ENCODE measurements at places on chromosomes 7 and 10. TPM values are rescaled to one million over a fixed set of nuclear protein-coding genes. Genes with fewer than 3 reads are reported as not detected.

DNA sequence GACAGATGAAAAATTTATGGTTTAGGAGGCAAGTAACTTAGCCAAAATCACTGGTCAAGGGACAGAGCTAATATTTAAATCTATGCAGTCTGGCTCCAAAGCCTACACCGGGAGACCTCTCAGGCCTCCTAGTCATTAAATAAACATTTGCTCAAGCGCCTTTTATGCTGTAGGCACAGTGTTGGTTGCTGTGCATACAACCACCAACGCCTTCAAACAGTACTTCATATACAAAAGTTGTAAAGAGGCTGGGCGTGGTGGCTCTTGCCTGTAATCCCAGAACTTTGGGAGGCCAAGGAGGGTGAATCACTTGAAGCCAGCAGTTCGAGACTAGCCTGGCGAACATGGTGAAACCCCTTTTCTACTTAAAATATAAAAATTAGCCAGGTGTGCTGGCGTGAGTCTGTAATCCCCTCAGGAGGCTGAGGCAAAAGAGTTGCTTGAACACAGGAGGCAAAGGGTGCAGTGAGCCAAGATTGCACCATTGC lies 159.8 kb downstream of the MAGI2 start:
- no peak for DNase-seq

DNA sequence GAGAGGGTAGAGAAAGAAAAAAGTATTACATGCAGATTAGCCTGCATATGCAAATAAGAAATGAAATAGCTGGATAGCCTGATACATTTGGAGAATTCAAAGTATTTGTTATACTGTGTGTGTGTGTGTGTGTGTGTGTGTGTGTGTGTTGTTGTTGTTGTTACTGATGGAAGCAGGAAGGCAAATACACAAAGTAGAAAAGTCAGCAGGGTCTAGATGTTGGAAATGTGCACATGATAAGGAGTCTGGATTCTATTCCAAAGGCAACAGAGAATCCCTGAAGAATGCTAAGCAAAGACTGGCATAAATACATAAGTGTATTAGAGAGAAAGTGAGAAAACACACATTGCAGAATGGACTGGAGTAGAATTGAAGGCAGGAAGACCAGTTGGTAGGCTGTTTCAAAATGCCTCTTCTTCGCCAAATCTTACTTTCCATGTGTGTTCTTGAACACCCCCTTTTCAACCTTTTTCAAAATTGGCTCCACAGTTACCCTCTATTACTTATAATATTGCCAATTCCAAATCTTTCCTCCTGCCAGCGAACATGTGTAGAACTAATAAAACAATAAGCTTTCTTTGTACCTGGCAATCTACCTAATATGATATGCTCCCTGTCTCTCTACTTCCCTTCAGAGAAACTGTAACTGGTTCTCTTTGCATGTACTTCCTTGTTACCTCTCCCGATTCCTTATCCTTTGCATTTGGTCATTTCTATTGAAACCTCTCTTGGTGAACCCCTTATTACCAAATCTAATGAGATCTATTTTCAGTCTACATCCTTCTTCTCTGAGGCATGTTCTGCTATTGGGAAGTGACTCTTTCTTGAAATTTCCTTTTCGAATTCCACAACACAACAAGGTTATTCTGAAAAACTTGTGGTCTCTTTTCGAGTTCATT lies 6.2 kb downstream of the CPED1 start:
- no peak for DNase-seq

Gene GJD4
- total RNA-seq = not detected

DNA sequence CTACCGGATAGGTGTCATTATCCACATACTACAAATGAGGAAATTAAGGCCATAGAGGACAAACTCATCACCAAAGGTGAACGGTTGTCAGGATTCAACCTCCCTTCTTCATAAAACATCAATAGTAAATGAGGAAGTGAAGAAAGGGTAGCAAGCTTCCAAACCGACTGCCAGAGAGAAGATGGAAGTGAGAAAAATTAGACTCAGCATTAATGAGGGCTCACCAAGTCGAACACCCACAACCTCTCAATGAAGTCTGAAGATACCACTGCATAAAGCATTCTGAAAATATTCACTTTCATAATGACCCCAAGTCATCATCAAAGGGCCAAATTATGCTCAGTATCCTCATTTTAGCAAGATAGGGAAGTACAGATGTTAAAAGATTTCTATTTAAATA lies 29.6 kb downstream of the ABCB4 start:
- no peak for DNase-seq

GRCh38 chr7:134212576-134213546 lies 85.7 kb downstream of the LRGUK start:
- no peak for DNase-seq

- no peak for DNase-seq
Observed at GRCh38 chr7:98163704-98164494, 47.3 kb upstream of the BHLHA15 start.

GRCh38 chr7:154353355-154353767 lies 301.2 kb downstream of the DPP6 start:
- no peak for DNase-seq

- no peak for DNase-seq
Observed at GRCh38 chr7:129282865-129283264, 58.0 kb downstream of the AHCYL2 start.

GRCh38 chr7:154640266-154640865 lies 362.6 kb downstream of the PAXIP1 start:
- DNase-seq = no peak

DNA sequence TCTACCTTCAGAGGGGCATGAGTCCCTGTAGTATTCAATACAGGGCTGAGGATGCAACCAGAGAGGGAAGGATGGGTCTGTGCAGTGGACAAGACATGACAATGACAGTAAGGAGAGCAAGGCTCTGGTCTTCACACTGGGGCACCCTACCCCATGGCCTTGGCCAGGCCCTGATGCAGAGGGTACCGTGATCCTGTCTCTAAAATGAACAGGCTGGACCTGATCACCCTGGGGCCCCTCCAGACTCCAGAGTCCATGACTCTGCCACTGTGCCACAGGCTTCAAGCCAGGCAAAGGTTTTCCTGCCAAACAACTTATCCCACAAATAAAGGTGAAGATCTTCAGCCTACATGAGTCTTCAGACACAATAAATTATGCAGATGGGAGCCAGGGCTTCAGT lies 4.9 kb downstream of the MAT1A start:
- DNase-seq = no peak

DNA sequence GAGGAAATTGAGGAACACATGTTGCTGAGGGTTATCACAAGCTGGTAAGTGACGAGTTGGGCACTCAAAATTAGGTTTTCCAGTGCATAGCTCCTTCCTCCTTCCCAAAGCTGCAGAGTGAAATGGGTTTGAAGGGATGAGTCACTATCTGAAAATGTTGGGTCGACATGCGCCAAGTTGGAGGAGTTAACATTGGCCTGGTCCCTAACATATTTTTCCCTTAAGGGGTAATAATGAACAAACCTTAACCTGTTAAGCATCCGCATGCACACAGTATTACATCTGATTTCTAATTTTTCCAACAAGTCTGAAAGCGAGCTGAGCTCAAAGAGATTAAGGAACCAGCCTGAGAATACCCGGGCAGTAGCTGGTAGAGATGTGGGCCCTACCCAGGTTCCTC lies 20.7 kb upstream of the TECTB start:
- no peak for DNase-seq

GRCh38 chr10:4337563-4337962 lies 488.4 kb upstream of the AKR1E2 start:
- DNase-seq = no peak

- peak; percentile 27 for DNase-seq
Observed at GRCh38 chr10:72335394-72336258, 19.1 kb downstream of the DNAJB12 start.

DNA sequence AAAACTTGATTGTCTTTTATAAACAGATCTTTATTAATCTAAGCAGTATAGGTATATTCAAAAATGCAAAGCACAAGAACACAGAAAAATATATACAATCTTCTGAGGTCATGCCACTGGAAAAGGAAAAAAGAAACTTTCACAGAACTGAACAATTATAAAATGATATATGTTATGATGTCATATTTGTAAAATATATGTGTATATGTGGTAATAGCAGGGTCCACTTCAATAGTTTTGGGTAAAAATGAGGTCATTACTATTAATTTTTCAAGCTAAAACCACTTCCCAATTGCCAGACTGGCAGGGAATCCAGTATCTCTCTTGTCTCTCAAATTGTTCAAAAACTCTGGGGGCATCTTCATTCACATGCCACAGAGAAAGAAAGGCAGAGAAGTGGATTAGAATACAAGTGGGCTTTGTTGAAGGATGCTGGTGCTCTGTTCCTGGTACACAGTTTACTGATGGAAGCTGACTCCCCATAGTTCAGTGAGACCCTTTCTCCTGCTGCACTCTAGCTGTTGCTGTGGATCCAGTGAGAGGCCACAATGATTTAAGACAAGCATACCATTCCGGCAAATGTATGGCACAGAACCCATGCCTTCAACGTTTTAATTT lies 19.7 kb downstream of the CTNNA3 start:
- DNase-seq = no peak

GRCh38 chr7:42886893-42887505 lies 24.9 kb downstream of the C7orf25 start:
- DNase-seq = no peak

Gene CYP2E1
- total RNA-seq = 0.28 TPM

GRCh38 chr10:79976999-79977398 lies 28.1 kb upstream of the SFTPD start:
- no peak for DNase-seq

GRCh38 chr7:56083150-56083785 lies 9.5 kb downstream of the PHKG1 start:
- DNase-seq = no peak

- no peak for DNase-seq
Observed at GRCh38 chr7:64639267-64640001, 26.5 kb upstream of the ZNF107 start.

GRCh38 chr7:149027055-149027454 lies 1.2 kb downstream of the PDIA4 start:
- no peak for DNase-seq

GRCh38 chr10:19974138-19974537 lies 157.9 kb downstream of the PLXDC2 start:
- no peak for DNase-seq

GRCh38 chr7:1531263-1531978 lies 919 bp downstream of the MAFK start:
- DNase-seq = peak; percentile 64

DNA sequence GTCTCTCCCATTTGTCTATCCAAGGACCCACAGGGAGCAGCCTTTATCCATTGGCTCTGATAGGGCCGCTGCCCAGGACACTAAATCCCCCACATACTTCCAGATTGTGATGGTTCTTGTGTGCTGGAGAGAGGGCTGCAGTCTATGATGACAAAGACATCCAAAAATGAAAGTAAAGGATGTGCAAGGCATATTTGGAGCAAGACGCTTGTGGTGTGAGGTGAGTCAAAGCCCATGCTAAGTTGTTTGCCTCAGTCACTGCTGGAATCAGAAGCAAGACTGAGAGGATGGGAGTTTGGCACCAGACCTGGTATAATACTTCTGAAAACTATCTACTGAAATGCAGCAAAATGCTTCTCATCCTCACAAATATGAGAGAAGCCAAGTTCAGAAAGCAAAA lies 22.7 kb downstream of the ZNF22 start:
- no peak for DNase-seq

DNA sequence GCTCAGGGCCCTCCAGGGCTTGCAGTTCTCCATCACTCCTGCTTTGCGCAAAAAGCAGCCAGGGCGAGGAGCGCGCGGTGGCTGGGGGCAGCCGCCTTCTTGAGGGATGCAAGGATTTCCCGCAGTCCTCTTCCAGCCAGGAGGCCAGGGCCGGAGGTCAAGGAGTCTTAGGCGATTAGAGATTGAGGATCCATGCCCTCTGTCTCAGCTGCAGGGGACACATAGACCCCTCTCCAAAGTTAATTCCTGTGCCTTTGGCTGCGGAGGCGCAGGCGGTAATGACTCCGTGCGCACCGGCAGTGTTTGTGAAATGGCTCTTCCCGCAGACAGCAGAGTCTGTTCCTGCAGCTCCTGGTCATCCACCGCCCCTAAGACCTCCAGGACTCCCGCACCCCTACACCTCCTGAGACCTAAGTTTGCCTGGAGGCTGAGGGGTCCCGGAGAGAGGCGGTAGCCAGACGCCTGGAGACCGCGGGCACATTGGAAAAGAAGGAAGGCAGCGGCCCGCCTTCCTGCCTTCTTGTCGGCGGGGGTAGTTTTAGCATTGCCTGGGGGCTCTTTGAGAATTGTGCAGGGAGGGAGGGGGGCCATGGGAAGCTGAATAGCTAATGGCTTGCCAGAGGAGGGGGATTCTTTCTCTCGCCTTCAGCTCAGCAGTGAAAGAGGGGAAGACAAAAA lies 3.3 kb upstream of the NEUROG3 start:
- no peak for DNase-seq

Data from CD8-positive, alpha-beta memory T cell (primary cell).